ENCODE measurements at places on chromosomes 4 and X.
A peak's percentile ranks its signal among the peaks of the same experiment; 100 is the strongest.

DNA sequence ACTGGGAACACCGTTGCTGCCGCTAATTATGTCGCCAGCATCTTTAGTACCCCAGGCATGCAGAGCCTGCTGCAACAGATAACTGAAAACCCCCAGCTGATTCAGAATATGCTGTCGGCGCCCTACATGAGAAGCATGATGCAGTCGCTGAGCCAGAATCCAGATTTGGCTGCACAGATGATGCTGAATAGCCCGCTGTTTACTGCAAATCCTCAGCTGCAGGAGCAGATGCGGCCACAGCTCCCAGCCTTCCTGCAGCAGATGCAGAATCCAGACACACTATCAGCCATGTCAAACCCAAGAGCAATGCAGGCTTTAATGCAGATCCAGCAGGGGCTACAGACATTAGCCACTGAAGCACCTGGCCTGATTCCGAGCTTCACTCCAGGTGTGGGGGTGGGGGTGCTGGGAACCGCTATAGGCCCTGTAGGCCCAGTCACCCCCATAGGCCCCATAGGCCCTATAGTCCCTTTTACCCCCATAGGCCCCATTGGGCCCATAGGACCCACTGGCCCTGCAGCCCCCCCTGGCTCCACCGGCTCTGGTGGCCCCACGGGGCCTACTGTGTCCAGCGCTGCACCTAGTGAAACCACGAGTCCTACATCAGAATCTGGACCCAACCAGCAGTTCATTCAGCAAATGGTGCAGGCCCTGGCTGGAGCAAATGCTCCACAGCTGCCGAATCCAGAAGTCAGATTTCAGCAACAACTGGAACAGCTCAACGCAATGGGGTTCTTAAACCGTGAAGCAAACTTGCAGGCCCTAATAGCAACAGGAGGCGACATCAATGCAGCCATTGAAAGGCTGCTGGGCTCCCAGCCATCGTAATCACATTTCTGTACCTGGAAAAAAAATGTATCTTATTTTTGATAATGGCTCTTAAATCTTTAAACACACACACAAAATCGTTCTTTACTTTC is 1.8 kb downstream of the UBQLN2 start:
- DNase-seq = no peak

- DNase-seq = no peak
These were observed 1.5 kb downstream of the ASMTL start for GRCh38 chrX:1451251-1451660.

DNA sequence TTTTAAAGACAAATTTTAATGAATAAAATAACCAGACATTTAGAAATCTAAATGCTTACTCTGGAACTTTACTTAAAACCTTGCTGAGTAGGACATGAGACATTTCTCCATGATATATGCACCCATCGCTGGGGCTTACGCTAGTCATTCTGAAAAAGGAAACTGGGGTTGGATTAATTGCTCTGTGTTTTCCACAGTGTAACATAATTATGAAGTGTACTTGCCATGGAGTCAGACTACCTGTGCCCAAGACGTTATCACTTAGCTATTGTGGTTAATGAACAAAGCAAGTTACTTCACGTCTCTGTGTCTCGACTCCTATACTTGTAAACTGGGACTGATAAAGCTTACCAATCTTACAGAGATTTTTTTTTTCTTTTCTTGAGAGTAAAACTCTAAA is 47.8 kb downstream of the SHISA3 start:
- DNase-seq = no peak

- no peak for DNase-seq
These were observed 4.3 kb upstream of the SHROOM3 start for GRCh38 chr4:76430519-76431388.

DNA sequence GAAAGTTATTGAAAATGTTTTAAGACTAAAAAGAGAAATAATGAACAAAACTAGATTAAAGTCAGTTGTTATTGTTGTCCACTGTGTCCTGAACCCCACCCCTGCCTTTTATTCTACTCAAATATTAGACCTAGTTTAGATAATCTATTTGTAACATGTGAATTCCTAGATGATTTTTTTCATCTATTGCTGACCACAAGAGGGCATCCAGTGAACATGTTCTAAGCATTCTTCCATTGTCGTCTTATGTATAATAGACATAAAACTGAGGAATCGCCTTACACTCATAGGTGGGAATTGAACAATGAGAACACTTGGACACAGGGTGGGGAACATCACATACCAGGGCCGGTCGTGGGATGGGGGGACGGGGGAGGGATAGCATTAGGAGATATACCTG is 36.4 kb upstream of the HPRT1 start:
- no peak for DNase-seq

GRCh38 chr4:173531086-173531965 is 1.3 kb upstream of the HAND2 start:
- no peak for DNase-seq

- DNase-seq = no peak
These were observed 28.4 kb downstream of the APBB2 start for GRCh38 chr4:41185614-41186592.

- no peak for DNase-seq
These were observed 51.5 kb downstream of the DHRSX start for GRCh38 chrX:2449135-2449886.

DNA sequence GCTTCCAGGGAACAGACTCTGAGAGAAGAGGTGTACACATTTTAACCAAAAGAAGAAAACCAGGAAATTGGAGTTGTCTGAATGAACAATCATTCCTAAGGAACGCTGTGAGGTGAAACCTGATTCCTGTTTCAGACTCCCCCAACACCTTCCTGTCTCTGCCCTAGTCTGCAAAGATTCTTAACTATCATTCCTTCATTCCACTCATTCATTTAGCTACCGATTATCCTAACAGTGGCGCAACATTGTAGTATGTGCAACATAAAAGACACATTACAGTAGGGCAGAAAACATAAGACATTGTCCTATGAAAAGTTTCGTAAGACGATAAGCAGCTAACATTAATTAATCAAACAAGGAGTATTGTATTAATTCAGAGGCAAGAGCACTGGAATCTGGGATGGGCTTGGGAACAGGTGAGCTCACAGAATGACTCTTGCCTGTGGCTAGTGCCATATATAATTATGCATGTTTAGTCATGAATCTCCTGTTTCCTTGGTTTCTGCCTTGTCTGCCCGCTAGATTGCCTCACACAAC is 23.8 kb upstream of the ADH7 start:
- no peak for DNase-seq

DNA sequence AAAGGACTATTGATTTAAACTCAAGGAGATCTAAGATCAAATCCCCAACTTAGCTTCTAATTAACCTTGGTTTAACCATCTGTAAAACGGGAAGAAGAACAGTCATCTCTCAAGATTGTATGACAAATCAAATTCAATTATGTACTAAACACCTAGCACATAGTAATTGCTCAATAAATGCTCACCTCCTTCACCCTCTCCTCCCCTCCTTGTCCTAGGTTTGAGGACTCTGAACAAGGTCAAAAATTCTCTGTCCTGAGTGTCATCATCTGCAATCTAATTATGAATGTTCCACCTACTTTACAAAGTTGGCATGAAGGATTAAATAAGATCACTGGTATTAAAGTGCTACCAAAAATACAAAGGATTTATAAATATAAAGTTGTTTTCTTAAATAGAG is 320.1 kb upstream of the PPARGC1A start:
- no peak for DNase-seq

- DNase-seq = no peak
These were observed 36.4 kb downstream of the TMEM154 start for GRCh38 chr4:152643153-152644035.

DNA sequence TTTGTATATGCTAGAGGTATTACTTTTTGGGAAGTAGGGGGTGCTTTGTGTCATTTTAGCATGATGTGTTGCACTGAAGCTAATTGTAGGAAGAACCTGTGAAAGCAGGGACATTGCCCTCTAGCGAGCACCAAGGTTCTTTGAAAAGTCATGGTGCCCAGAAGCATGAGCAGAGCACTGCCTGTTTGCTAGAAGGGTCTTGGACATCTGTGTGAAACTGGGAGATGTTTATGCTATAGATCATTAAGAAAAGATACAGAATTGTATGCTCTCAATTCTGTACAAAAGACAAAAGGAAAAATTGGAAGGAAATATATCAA is 14.7 kb downstream of the GRPR start:
- DNase-seq = no peak

DNA sequence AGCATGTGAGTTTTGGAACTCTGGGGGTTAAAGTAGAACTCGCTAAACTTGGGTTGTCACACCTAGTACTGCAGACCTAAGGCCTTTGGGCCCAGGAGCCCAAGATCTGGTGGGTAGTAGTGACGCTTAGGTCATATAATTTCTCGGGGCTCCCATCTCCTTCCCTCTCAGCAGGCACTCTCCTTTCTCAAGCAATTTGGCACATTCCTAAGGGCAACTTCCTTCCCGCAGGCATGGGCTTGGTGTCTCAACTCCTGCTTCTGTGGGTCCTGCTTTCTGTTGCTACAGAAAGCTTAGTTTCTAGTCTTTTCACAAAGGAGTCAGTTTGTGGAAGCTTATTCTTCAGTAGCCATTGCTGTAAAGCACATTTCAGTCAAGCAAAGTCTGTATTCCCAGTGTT is 10.4 kb upstream of the EDA start:
- no peak for DNase-seq

GRCh38 chr4:147037069-147037468 is 91.4 kb upstream of the TTC29 start:
- DNase-seq = no peak

GRCh38 chr4:75924309-75924827 is 16.4 kb downstream of the NAAA start:
- DNase-seq = no peak

GRCh38 chr4:92387459-92388069 is 83.8 kb downstream of the GRID2 start:
- DNase-seq = no peak

DNA sequence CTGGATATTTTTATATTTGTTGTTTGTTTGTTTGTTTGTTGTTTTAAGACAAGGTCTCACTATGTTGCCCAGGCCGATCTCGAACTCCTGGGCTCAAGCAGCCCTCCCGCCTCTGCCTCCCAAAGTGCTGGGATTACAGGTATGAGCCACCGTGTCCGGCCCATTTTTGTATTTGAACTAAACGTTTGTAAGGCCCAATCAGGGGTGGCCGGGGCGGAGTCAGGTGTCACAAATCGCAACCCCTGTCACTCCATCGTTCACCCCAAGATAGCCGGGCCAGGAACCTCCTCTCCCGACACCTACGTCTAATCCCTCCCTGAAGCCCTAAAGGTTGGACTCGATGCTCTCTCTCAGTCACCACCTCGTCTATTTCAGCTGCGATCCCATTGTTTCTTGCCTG is 722 bp upstream of the EFHC2 start:
- DNase-seq = peak; percentile 64

DNA sequence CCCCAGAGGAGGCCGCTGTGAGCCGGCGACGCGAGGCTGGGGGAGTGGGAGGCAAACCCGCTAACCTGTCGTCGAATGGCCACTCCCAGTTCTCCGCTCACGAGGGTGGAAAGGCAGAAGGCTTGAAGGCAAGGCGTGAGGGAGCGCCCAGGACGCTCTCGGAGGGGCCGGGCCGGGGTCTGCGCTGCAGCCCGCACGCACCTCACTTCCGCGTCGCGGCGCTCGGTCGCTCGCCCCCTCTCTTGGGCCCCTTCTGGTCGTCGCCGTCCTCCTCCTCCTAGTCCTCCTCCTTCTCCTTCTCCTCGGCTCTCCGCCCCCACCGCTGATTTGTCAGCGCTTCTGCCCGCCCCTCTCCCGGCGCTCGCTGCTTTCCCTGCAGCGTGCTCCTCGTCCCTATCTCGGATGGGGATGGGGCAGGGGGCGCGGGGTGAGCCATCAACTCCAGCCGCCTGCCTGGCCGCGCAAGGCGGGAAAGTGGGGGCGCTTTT is at the start of gene SNCA:
Gene SNCA (minus strand): TSS at position 265 of the 488 bp plus-strand sequence. CDS start 1,494 bp downstream, outside the sequence.
- peak; percentile 28 for DNase-seq

GRCh38 chrX:100625985-100626491 is 10.6 kb downstream of the TSPAN6 start:
- DNase-seq = no peak

GRCh38 chr4:140839406-140839805 is 83.2 kb upstream of the TBC1D9 start:
- no peak for DNase-seq

DNA sequence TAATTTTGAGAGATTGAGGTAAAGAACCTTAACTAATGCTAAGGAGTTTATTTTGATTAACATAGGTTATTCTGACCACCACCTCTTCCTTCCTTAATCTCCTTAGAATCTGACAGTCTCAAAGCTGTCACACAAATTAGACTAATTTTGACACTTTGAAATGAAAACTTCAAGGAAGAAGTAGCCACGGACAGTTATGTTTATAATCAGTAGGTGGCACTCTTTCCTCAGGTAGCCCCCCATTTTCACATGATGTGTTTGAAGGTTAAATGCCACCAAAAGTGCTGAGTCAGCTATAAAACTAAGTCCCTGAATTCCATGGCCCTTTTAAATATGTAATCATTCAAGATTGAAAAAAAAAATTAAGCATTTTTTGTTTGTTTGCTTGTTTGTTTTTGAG is 22.4 kb downstream of the TMEM33 start:
- no peak for DNase-seq

DNA sequence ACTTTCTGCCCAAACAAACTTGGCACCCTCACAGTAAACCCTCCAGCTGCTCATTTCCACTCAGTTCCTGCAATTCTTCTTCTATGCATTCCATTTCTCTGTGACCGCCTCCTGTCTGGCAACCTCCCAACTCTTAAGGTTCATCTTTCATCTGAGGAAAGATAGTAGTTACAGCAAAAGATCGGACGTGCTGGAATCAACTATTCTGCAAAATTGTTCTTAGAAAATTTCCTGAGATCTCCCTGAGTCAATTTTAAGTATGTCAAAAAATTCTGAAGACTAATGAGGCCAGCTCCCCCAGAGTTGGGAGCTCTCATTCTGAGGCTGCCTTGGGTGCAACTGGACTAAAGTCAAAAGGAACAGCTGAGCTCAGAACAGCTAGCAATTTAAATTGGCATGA is 1026.0 kb downstream of the ADGRL3 start:
- DNase-seq = no peak

Data from activated T-cell treated with anti-CD3 and anti-CD28 coated beads, Interleukin-2, amount 50 U/mL, for 1 hour (primary cell).